ENCODE measurements at places on chromosomes 3 and 15.

DNA sequence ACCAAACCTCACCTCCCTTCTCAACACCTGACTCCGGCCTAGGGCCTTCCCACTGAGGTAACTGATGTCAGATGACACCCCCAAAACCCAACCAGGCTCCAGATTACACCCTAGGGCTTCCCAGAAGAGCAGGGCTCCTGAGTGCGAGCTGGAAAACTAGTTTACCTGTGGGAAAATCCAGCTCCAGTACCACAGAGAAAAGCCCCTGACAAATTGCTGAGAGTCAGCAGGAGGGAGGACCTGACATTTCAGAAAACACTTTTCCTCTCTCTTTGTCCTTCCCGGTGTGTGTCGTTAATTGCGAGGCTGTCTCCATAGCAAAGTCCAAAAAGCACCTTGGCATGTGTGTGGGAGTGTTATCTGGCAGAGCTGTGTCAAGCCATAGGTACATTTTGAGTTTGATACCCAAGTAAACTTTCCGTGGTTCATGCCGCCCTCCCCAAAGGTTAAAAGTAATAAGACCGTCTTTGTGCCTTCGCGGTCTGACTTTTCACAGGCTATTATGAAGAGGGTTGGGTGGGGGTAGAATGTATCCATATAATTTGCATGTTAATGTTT lies 79.8 kb upstream of the FNDC3B start:
- no peak for DNase-seq

GRCh38 chr15:42640109-42640508 lies 64.7 kb downstream of the STARD9 start:
- DNase-seq = no peak

DNA sequence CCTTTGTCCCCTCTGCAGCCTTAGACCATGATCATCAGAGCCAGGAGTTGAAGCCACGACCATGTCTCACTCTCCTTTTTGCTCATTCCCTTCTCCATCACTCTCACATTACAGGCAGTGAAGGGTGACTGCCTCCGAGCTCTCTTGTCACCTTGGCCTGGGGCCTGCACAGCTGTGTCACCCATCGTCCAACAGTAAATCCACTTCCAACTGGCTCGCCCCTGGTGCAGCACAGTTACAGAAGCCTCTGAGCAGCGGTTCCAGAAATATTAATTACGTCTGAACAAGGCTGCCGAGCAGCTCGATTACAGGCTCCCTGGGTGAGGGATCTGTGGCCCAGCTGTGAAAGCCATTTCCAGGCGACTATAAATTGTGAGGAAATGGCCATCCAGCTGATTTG lies 528.2 kb downstream of the NR2F2 start:
- no peak for DNase-seq

DNA sequence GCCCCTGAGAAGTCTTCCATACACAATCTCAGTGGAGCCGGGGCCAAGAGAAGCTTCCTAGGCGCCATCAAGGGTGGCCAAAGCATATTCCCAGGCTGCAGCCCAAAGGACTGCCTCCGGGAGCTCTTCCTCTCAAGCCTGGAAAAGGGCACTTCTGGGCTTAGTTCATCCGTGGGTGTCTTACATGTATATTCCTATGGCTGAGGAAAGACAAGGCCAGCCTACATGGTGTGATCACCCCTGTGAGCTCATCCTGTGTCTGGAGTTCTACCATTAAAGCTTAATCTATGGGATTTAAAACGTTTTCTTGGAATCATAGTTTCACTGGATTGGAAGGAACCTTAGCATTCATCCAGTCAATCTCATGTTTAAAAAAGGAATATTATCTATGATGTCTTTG lies 21.9 kb upstream of the TIMP4 start:
- DNase-seq = no peak

DNA sequence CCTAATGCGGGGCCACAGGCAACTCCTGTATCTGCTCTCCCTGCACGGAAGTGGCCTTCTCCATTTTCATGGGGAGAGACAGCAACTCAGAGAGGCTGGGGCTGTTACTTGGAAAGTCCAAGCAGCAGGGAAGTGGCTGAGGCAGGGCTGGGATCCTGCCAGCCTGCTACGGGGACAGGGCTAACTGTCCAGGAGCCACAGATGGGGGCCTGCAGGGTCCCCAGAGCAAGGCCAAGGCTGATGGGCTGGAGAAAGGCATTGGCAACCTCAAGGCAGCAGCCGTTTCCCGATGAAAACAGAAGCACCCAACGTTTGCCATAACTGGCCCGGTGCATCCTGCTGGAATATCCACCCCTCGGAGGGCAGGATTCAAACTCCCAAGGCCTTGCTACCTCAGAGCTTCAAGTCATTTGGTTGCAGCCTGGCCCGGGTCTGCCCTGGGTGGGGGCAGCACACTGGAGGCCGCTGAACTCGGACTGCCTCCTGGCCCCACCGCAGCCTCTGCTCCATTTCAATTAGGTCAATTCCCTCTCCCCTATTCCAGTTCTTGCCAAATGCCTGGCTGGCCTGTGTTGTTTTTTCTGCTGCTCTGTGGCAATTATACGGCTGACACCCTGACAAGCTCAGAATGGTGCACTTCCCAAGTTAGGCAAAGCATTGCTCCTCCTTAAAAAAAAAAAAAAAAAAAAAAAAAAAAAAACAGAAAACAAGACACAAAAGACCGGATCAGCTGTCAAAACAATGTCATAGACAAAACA lies 143.5 kb downstream of the NUP210 start:
- no peak for DNase-seq

GRCh38 chr3:85162905-85163304 lies 204.1 kb downstream of the CADM2 start:
- no peak for DNase-seq

- no peak for DNase-seq
Observed at GRCh38 chr15:76576523-76577279, 240.1 kb downstream of the ISL2 start.

GRCh38 chr15:23564821-23565394 lies 566 bp upstream of the MKRN3 start:
- peak; percentile 34 for DNase-seq

DNA sequence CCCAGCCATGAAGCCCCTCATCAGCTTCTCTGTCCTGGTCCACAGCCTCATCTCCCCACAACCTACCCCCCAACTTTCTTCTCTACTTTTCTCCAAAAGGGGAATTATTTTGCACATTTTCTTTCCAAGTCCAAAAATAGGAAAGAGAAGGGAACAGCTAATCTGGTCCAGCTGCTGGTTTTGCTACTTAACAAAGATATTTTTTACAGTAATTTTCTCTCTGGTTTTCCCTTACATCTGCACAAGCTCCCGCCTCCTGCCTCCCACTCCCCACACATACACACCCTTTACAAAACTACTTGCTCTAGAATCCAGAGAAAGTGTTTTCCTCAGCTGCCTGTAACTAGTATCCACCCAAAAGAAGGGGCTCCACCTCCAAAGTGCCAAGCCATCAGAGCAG lies 177.2 kb downstream of the POLR2M start:
- no peak for DNase-seq

DNA sequence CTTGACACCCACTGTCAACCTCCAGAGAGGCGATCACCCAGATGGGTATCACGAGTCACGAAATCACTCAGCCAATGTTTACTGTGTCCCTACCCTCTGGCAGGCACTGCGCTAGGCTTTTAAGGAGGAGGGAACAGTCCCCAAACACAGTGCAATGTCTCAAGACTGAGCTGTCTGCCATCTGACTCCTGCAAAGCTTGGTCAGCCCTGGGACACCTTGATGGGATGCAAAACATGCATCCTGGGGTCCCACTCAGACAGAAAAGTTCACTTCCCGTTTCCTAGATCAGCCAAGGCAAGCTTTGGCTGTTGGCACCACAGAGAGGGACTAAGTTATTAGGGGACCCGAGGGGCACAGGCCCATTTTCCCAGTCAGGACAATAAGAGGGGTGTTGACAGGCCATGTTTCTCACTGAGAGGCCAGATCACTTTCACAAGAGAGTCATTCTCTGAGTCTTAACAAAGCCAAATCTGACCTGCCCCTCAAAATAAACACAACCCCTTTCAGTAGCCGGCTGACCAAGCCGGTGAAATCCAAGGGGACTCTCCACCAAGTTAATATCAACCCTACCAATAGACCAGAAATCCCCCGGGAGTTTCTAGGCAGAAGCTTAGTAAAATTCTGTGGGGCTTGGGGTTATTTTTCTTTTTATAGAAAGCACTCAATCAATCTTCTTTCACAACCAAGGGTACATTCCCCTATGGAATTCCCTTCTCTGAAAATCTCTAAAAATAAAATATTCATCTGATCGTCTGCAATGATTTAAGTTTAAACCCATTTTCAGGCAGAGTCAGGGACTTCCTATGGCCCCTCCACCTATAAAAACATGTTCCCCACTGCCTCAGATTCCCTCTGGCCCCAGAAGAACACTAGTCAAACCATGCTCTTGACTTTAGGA lies 3.5 kb downstream of the RFTN1 start:
- DNase-seq = no peak

- DNase-seq = no peak
Observed at GRCh38 chr3:49912881-49913281, 9.2 kb upstream of the MST1R start.

DNA sequence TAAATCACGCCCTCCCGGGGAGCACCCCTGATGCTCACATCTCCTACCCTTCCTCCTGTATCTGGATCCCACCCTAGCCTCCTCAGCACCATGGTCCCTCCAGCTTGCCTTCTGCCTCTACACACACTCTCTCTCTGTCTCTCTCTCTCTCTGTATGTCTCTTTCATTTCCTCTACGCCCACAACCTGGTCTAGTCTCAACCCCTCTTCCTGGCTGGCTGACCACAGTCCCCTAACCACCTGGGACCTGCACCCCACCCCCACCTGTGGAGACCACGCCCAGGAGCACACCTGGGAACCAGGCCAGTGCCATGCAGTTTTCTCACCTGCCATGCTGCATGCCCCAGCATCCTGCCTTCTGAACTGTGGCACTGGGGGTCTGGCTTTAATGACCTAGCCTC lies 4.0 kb upstream of the CFAP100 start:
- DNase-seq = no peak

GRCh38 chr3:16975083-16975482 lies 90.3 kb downstream of the PLCL2 start:
- DNase-seq = no peak
